Adrenal gland (tissue), 19 donors: ENCODE measurements at places on chromosomes 6 and 20. TPM values are rescaled to one million over a fixed set of nuclear protein-coding genes. Genes with fewer than 3 reads are reported as not detected.

- no peak overlapping the region for H3K27ac ChIP-seq
- H3K4me1 ChIP-seq: no peaks in the 10 kb centered on the region
- H3K27me3 ChIP-seq: no peaks in the 10 kb centered on the region
- DNase-seq: no peak
- no peak overlapping the region for H3K4me3 ChIP-seq
- H3K36me3 ChIP-seq: no peaks in the 10 kb centered on the region
These were observed 90.3 kb downstream of the FYN start for GRCh38 chr6:111782887-111783466.

DNA sequence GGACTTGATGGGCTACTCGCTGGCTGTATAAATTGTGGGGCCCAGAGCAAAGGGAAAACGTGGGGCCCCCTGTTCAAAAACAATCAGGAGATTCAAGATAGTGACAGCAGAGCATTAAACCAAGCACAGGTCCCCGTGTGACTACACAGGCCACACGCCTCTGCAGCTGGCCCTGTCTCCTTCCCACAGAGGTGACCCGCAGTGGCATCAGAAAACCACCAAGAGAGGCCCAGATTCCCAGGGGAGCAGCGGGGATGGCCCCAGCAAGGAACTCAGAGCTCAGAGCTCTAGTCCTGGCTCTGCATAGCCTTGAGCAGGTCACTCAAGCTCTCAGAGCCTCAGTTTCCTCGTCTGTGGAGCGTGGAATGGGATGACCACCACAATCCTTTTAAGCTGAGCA, 57.6 kb downstream of the CPNE5 start:
- no peaks in the 10 kb centered on the region for H3K4me1 ChIP-seq
- no peak for DNase-seq
- peaks cover 6% of the 10 kb centered on the region for H3K27me3 ChIP-seq

DNA sequence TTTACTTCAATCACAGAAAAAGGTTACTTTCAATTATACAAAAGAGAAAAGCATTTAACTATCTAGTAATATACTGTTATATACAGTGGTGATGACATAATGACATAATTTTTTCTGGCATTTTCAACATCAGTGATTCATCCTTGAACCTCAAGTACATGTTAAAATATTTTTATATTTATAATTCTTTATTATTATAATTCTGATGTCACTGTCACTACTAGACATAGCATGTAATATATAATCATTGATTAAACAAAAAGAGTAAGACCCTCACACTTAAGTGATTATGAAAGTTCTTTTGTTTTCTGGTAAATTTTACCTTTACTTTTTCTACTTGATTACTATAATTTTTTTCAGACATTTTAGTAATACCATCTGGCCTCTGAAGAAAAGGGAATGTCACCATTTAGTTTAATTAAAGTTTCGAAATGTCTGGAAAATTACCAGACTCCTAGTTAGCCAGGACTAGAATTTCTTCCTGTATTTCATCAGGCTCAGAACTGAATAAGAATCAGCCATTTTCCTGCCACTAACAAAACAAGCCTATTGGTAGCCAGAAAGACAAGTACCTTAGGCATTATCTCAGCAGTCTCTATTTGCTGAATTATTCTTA, 71.5 kb downstream of the FILIP1 start:
- H3K4me3 ChIP-seq: no peak overlapping the region
- no peak overlapping the region for H3K27ac ChIP-seq
- no peaks in the 10 kb centered on the region for H3K36me3 ChIP-seq

DNA sequence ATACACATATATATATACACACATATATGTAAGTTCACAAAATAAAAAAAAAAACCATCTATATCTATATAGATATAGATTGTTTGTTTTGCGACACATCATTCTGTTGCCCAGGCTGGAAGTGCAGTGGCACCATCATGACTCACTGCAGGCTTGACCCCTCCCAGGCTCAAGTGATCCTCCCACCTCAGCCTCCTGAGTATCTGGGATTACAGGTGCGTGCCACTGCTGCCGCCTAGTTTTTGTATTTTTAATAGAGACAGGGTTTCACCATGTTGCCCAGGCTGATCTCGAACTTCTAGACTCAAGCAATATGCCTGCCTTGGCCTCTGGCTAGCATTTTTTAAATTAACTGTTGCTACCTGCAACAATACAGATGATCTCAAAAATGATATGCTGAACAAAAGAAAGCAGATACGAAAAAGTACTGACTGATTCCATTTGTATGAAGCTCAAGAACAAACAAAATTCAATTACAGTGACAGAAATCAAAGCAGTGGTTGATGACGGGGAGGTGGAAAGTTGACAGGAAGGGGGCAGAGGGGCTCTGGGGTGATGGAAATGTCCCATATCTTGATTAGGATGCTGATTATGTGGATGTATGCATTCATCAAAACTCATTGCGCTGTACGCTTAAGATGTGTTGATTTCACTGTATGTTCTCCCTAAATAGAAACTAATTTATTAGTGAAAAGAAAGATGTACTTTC, 49.6 kb downstream of the ATXN1 start:
- no peak overlapping the region for H3K4me3 ChIP-seq
- DNase-seq: no peak
- no peaks in the 10 kb centered on the region for H3K27me3 ChIP-seq
- peaks cover 12% of the 10 kb centered on the region for H3K4me1 ChIP-seq
- H3K36me3 ChIP-seq: no peaks in the 10 kb centered on the region

DNA sequence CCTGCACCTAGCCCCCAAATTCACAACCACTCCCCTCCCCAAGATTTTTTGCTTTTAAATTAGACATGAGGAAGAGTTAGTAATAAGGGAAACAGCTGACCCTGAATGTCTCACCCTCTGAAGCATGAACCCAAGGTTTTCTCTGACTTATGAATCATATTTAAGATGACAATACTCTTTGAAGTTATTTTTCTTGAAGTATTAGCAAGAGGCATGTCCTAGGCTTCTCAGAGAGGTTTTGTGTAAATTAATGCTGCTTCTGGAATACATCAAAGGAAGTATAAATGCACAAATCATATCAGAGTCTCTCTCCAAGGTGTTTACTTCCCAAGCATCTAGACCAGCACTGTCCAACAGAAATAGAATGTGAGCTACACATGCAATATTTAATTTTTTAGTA, 408.1 kb upstream of the MARCKS start:
- peaks cover 6% of the 10 kb centered on the region for H3K4me1 ChIP-seq
- no peak overlapping the region for H3K4me3 ChIP-seq
- no peak for DNase-seq
- no peaks in the 10 kb centered on the region for H3K27me3 ChIP-seq

- no peak overlapping the region for H3K27ac ChIP-seq
- no peak for DNase-seq
- no peak overlapping the region for H3K4me3 ChIP-seq
- H3K4me1 ChIP-seq: no peaks in the 10 kb centered on the region
- no peaks in the 10 kb centered on the region for H3K36me3 ChIP-seq
These were observed 164.5 kb downstream of the ATXN1 start for GRCh38 chr6:16596616-16597331.

DNA sequence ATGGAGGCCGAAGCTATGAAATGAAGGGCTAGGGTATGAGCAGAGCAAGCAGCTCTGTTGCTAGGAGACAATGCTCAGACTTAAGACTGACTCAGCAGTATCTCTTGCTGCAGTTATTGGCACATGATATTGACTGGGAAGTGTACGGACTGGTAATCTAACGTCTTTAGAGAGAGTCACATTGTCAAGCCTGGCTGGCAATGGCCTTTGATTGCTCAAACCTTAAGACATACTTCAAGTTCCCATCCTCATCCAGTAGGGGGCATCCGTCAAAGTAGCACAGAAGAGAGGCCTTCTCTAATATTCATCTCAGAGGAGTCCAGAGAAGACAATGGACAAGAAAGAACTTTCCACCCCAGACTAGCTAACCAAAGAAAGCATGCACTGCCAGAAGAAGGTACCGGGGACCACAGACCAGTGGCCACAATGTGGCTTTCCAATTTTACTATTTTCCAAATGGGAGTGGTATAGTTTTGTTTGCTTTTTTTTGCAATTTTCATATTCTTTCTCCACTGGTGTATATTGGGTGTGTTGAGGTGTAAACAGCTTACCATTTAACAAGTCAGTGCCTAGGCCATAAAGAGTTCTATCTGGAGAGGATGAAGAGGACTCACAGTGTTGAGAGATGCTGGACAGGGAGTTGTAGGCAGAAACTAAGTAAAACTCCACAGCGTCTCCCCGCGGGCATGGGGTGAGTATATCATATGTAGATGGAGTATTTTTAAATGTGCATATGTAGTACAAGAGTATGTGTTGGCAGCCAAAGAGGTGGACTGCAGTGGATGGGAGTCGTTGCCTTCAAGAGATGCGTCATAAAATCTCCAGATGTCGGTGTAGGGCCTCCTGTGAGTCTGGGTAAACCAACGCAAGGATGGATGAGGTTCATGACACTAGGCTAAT, 36.7 kb downstream of the LRFN2 start:
- H3K27ac ChIP-seq: no peak overlapping the region
- DNase-seq: peak; percentile 31
- no peaks in the 10 kb centered on the region for H3K36me3 ChIP-seq
- no peak overlapping the region for H3K4me3 ChIP-seq
- no peaks in the 10 kb centered on the region for H3K27me3 ChIP-seq
- H3K4me1 ChIP-seq: no peaks in the 10 kb centered on the region

- no peak overlapping the region for H3K4me3 ChIP-seq
- no peak overlapping the region for H3K27ac ChIP-seq
- peaks cover 3% of the 10 kb centered on the region for H3K27me3 ChIP-seq
- no peaks in the 10 kb centered on the region for H3K4me1 ChIP-seq
- DNase-seq: no peak
These were observed 321.6 kb downstream of the CDH4 start for GRCh38 chr20:61573415-61574305.

DNA sequence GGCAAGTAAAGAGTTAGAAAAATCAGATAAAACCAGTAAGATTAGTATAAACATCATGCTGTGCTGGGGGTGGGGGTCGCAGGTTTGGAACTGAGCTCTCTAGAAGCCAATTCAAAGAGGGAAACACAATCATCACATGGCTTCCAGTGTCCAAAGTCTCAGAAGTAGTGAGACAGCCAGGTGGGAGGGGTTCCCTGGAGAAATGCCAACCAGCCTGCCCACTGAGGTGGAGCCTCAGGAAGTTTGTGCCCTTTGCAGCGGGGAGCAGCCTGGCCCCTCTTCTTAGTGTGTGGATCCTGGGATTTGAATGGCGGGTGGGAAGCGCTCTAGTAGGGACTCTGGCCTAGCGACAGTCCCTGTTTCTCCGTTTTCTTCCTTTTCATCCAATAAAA, 21.4 kb downstream of the C6orf15 start:
- no peak overlapping the region for H3K27ac ChIP-seq
- no peaks in the 10 kb centered on the region for H3K36me3 ChIP-seq
- no peak overlapping the region for H3K4me3 ChIP-seq
- H3K27me3 ChIP-seq: no peaks in the 10 kb centered on the region
- peaks cover 4% of the 10 kb centered on the region for H3K4me1 ChIP-seq
- no peak for DNase-seq

DNA sequence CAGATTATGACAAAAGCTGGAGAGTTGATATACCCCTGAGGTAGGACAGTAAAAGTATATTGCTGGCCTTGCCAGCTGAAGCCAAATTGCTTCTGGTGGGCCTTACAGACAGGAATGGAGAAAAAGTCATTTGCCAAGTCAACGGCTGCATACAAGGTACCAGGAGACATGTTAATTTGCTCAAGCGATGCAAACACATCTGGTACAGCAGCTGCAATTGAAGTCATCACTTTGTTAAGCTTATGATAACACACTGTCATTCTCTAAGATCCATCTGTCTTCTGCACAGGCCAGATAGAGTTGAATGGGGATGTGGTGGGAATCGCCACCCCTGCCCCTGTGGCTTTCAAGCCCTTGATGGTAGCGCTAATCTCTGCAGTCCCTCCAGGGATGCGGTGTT, 40.4 kb upstream of the POPDC3 start:
- no peaks in the 10 kb centered on the region for H3K27me3 ChIP-seq
- no peak overlapping the region for H3K4me3 ChIP-seq
- no peaks in the 10 kb centered on the region for H3K36me3 ChIP-seq
- DNase-seq: no peak

The HUS1B gene
- not detected for total RNA-seq

The KCNS1 gene
- total RNA-seq: 0.34 TPM

The GRIK2 gene
- total RNA-seq: 7.8 TPM
